ENCODE measurements at places on chromosomes 4 and X.

DNA sequence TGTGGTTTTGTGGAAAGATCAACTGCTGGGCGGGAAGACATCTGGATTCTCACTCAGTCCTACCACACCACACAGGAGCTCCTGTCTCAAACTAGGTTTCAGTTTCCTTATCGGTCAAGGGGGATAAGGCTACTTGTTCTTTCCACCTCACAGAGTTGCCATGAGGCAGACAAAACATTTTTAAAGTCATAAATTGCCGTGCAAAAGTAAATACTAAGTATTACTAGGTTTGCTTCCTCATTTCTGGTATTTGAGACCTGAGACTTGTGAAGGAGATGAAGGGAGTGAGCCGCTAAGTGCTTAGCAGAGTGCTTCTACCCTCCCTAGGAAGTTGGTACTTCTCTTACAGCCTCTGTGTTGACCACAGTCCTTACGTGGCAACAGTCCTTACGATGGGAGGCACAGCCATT lies 1.5 kb downstream of the LAP3 start:
- DNase-seq: no peak

DNA sequence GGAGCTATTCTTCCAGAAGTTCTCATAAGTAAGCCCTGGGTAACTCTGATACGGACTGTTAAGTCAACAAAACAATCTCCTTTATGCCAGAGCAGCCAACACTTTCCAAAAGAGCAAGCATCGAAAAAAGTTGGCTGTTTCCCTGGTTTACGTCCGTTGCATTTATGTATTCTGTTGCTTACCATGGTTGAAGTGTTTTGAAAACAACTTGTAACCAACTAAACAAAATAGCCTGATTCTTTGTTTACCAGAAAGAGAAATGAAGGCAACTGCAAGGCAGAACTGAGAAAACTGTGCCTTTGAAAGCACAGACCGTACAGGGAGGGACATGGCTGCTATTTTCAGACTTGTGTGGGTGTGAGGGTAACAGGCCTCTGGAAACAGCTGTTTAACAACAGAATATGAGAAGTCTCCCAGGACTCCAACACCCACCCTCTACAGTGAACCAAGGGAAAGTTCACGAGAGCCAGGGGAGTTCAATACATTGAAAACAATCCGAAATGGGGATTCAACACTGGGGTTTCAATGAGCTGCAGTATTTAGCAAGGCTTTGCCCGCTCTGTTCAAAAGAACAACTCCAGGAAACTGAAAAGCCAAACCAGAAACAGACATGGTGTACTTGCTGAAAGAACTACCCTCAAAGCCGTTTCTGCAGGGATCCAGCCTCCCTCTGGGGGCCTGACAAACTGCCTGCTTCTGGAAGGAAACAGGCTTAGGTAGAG lies 95.8 kb upstream of the EGFL6 start:
- DNase-seq: peak; percentile 11

DNA sequence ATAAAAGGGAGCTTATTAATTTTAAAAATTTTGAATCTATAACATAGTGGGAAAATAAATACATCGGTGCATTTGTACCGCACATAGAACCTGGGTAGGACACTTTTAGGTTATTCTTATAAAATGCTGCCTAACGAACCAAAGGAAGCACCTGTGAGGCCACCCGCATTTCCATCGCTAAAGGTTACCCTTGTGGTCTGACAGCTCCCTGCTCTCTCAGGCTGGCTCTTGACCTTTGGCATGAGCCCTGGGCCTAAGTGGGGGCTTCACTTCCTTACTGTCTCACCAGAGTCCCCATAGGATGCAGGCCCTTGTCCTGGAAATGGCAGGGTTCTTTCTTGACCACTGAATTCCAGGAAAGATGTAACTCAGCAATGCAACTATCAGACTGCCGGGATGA lies 46.0 kb downstream of the HADH start:
- no peak for DNase-seq

DNA sequence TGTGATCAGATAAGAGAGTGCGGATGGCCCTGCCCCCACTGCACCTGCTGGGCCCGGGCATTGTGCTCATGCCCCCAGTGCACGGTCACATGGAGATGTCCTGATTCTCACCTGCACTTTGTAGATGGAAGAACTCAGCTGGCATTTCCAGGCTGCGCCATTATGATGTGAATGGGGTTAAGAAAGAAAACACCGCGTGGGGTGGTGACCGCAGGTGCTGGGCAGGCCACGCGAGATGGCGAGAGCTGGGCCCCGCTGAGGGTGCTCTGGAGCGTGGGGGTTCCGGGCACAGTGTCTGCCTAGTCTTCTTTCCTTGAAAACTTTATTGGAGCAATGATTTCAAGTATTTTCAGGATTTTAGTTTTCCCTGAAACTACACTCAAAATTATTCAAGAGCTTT lies 17.8 kb upstream of the HGFAC start:
- no peak for DNase-seq

DNA sequence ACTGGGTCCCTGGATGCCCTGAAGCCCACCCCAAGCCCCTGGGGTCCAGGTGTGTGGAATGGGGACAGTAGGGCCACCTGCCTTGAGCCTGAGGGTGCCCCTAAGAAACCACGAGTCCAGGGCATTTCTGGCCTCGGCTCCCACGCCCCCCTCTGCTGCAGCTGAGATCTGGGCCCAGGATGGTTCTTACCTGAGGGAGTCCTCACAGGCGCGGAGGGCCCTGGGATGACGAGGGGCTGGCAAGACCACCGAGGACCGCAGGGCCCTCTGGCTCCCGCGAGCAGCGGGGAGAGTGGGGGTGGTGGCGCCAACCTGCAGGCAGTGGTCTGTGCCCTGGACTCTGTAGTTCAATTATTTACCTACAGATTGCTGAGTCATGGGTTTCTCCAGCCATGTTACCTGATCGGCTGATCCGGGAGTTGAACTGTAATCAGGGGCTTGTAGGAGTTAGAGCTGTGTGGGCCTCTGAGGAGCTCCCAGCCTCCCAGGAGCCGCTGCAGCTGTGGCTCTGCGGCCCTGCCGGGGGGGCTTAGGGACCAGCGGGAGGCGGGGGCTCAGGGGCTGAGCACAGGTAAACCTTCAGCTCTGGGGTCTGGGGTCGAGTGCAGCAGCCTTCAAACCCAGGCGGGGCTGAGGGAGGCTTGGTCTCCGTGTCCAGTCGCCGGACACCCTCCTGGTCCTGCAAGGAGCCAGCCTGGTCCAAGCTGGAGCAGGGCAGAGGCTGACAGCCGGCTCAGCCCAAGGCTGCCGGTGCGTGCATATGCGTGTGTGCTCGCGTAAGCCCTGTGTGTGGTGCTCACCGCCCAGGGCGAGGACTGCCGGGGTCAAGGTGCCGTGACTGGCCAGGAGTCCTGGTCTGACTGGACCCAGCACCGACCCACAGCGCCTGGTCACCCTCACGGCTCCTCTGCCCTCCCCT lies at the start of gene SLC26A1:
SLC26A1 (minus strand) TSS at position 294 of the 919 bp plus-strand sequence. CDS start 1,701 bp downstream, outside the sequence.
- no peak for DNase-seq

DNA sequence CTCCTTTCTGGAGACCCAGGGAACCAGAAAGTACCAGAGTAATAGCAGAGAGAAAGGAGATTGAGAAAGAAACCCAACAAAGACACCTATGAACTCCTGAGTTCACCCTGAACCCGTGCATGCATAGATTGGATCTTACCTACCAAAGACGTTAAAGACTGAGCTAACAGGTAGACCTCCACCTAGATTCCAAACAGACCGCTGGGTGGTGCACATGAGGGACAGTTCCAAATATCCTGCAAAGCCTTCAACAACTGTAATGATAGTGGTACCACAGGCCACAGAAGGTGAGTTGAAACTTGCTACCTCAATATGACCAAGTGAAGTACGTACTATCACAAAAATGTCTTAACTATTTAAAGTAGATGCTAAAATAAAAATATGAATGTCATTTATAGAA lies 34.0 kb upstream of the NR0B1 start:
- no peak for DNase-seq

DNA sequence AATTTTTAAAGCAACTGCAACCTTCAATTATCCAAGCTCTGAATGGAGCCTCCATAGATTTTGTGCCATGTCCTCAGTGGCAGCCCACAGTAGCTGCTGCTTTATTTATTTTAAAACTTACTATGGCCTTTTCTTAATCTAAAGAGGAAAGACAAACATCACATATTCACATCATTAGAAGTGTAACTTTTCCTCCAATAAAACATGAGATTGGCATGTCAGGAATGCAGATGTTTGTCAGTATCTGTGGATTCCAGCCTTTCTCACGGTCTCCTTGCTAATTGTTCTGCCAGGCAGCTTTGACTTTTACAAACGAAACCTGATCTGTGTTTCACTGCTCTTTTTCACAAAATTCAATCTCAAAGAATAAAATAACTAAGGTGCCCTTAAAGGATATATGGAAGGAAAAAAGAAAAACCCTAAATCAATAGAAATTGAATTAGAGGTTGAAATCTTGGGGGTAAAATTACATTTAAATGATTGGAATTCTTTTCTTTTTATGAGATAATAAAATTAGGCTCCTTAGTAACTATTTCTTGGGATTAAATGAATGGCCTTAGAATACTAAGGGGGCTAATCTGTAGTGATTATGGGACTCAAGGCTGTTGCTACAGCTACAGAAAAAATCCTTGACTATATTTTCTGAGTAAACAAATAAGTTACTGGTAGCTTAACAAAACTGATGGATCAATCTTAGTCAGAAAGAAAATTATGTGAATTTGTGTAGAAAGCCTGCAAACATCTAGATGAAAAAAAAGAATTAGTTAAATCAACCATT lies 151.3 kb downstream of the RTL9 start:
- DNase-seq: no peak

DNA sequence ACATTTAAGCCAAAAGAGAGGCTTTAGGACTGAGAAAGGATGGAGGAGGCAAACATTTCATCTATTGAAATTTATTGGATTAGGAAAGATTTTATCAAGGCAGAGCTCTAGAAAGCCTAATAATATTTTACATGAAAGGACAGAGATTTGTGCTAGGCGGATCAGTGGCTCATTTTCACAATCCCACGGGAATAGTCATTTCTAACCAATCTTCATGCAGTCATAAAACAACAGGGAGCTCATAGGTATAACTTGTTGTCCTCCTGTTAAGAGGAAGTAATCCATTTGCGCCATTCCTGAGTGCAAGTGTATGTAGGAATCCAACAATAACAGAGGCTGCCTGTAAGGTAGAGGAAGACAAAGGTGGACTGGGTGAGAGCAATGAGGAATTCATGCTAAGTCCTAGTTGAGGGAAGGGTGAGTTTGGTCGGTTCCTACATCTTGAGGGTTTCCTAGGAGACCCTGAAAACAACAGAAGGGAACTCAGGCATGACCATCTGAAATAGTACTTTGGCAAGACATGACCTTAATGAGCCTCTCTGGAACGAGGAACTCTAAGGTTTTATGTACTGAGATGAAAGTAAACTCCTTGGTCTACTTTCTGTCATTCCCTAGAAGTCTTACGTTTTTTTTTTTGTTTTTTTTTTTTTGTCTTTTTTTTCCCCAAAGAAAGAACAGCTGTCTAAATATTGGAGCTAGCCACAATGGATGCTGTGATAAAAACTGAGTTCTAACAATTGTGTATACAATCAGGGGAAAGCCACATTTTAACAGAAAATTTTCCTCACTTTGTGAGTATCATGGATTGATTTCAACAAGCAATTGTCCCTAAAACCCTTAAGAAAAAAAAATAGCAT lies 89.7 kb downstream of the GEMIN8 start:
- no peak for DNase-seq

GRCh38 chrX:67780694-67781109 lies 236.9 kb downstream of the AR start:
- peak; percentile 65 for DNase-seq

GRCh38 chrX:633043-633984 lies 2.7 kb downstream of the SHOX start:
- DNase-seq: no peak
